ENCODE measurements at places on chromosomes 1 and 21. TPM values are rescaled to one million over a fixed set of nuclear protein-coding genes. Genes with fewer than 3 reads are reported as not detected.

FCGR2B gene
- not detected for total RNA-seq

NEK7 gene
- total RNA-seq = 145 TPM

DNA sequence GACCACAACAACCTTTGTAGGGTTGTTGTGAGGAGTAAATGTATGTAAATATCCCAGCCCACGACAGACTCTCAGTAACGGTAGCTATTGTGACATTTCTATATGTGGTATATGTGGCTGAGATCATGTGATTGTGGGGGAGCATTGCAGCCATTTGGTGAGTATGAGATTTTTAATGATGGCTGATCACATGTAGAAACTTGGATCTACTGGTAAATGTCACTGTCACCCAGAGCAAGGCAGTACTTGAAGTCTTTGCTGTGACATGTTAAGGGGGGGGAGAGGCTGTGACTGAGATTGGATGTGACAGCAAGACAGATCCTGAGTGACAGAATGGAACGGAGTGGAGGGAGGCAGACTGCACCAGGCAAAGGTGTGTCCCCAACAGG is 23.9 kb upstream of the MEF2D start:
- no peak for DNase-seq

DNA sequence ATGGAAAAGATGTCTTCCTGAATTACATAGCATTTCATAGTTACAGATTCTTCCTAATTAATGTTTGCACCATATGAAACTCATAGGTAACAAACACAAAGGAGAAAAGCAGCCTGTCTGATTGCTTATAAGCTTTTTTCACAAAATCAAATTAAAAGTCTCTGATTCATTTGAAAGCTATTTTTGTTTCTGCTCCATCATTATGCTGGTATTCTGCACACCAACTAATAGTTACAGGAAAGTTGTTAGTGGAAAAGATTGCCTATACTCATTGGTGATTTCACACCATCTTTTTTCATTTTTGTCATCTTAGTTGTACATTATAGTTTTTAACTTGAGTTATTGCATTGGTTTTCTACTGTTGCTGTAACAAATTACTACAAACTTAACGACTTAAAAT is 70.0 kb downstream of the PRKAA2 start:
- no peak for DNase-seq

FGR gene
- total RNA-seq = not detected

DNA sequence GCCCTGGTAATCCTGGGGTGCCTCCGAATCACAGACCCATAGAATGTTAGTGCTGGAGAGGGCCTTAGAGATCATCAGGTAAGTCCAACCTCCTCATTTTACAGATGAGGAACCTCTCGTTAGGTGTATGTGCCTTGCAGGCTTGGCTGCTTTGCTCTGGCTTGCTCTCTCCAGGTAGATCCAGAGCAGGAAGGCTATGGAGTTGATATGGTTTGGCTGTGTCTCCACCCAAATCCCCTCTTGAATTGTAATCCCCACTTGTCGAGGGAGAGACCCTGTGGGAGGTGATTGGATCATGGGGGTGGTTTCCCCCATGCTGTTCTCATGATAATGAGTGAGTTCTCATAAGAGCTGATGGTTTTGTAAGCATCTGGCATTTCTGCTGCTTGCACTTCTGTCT is 186.0 kb upstream of the PLXNA2 start:
- no peak for DNase-seq

GRCh38 chr1:147072482-147073432 is 99.5 kb downstream of the PRKAB2 start:
- DNase-seq = no peak

SH2D2A gene
- 2.9 TPM for total RNA-seq

- DNase-seq = no peak
These were observed 15.0 kb downstream of the ITSN1 start for GRCh38 chr21:33657124-33657820.
